Osteocyte (in vitro differentiated cells): ENCODE measurements at places on chromosomes 11 and 22. TPM values are rescaled to one million over a fixed set of nuclear protein-coding genes. Genes with fewer than 3 reads are reported as not detected.

The OR52N4 gene
- total RNA-seq, result not detected in 2 replicates

The KRTAP5-7 gene
- total RNA-seq, result not detected in 2 replicates

- no peak for DNase-seq
Measured at GRCh38 chr22:17477391-17477833, 85.9 kb upstream of the SLC25A18 start.

DNA sequence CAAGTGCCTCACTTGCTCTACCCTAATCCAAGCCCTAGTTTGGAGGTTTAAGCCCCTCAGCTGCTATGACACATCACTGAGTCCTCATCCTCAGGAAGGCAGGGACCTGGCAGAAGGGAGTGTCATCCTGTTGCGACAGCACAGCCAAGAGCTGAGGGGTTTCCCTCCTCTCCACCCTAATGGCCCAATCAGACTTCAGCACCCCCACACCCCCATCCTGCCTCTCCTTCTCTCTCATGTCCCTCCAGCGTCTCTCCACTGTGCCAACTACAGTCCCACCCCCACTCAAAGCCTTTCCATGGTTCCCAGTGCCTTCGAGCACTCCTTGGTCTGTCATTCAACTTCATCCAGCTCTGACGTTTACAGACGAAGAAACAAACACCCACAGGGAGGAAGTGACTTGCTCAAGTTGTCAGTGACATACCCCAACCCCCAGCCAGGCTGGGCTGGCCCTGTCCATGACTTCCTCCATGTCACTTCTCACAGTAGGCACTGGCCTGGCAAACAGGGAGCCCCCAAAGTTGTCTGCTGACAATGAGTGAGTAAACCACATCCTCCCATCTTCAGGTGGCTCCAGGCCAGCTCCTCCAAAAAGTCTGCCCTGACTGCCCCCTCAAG lies 15.6 kb downstream of the ARAP1 start:
- no peak for DNase-seq

DNA sequence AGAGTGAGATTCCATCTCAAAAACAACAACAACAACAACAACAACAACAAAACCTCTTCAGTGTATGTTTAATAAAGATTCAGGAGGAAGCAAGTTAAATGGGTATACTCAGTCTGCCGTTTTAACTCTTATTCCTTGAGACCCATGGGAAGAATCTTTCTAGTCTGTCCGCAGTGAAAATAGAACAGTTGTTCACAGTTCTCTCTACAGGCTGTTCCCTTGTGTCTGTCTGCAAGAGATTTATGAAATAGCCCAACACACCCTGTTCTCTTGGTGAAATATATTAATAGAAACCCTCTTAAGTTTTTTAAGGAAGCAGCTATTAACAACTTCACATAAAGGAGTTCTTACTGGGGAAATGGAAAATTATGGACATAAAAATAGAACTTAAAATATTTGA lies 682.2 kb upstream of the RAG2 start:
- DNase-seq, result no peak

GRCh38 chr22:34588871-34589545 lies 476.9 kb upstream of the ISX start:
- no peak for DNase-seq

GRCh38 chr11:15484398-15484797 lies 369.7 kb downstream of the INSC start:
- no peak for DNase-seq

DNA sequence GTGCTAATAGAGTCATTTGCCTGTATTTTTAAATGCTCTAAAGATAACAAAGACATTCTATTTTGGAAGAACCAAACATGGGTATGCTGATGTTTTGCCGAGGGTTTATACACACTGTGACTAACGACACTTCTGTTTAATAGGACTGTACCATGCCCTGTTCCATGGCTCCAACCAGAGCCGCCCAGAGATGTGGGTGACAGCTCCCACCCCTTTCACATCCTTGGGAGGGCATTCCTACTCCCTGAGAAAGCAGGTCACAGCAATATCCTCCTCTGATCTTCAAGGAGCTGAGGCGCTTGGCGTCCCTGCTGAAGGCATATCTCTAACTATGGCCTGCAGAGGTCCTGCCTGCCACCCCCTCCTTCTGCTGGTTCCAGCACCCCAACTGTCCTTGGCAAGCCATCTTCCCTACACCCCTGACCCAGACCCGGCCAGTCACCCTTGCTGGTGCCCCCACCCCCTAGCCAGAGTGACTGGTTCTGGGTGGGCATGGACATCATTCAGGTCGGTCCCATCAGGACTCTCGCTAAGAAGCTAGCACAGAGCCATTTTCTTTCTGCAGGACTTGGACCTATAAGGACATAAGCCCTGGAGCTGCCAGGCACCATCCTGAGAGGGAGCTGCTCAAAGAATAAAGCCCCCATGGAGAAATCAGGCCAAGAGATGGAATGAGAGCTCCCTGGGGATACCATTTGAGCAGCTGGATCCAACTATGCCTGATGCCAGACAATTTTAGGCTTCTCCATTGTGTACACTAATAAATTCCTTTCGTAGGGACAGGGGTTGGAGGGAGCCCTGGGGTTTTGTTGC lies 381.3 kb downstream of the CTTN start:
- no peak for DNase-seq

The OR8G1 gene
- total RNA-seq, result not detected in 2 replicates

The MYRF gene
- 0.43 and 0.47 TPM in 2 replicates for total RNA-seq

GRCh38 chr11:56048480-56048879 lies 21.0 kb downstream of the OR5AS1 start:
- DNase-seq, result no peak

DNA sequence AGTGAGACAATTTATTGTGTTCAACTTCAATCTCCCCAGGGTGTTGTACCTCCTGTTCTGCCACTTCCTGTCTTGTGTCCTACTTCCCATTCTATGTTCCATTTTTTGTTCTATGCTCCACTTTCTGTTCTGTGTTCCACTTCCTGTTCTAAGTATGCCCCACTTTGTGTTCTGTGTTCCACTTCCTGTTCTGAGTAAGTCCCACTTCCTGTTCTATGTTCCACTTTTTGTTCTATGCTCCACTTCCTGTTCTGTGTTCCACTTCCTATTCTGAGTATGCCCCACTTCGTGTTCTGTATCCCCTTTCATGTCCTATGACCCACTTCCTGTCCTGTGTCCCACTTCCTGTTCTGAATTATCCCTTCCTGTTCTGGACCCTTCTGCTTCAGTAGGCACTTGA lies 732.7 kb downstream of the TBC1D22A start:
- no peak for DNase-seq

- DNase-seq, result peak; percentile 88
Measured at GRCh38 chr22:17120281-17120680, 879 bp downstream of the TMEM121B start.

The DCHS1 gene
- 63.0 and 63.3 TPM in 2 replicates for total RNA-seq

The IL18 gene
- total RNA-seq, result 0.59 and 0.68 TPM in 2 replicates

DNA sequence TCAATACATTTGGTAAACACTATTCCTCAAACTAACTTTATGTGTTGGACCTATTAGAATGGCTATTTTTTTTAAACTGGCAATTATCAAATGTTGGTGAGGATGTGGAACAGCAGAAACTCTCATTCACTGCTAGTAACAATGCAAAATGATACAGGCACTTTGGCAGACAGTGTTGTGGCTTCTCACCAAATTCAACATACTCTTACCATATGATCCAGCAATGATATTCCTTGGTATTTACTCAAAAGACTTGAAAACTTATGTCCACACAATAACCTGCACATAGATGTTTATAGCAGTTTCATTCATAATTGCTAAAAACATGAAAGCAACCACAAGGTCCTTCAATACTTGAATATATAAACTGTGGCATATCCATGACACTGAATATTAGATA lies 112.5 kb upstream of the TP53AIP1 start:
- DNase-seq, result no peak

The LGALS1 gene
- 1,199 and 1,246 TPM in 2 replicates for total RNA-seq

GRCh38 chr11:130865774-130866114 lies 50.5 kb downstream of the SNX19 start:
- no peak for DNase-seq

The SLC22A6 gene
- not detected in 2 replicates for total RNA-seq

The OR52E8 gene
- total RNA-seq, result not detected in 2 replicates

DNA sequence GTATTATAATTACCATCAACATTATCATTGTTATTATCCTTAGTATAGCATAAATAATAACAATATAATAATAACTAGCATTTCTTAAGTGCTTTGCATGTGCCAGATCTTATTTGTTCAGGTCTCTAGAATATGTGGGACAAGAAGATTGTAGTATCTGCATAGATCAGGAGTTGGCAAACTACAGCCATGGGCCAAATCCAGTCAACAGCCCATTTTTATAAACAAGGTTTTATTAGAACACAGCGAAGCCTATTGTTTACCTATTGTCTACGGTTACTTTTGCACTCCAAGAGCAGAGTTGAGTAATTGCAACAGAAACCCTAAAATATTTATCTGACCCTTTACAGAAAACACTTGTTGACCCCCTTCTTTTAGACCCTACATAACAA lies 81.4 kb downstream of the SLC1A2 start:
- DNase-seq, result no peak

GRCh38 chr22:45493286-45493771 lies 9.4 kb upstream of the FBLN1 start:
- DNase-seq, result no peak

The SPDYC gene
- total RNA-seq, result not detected in 2 replicates

GRCh38 chr22:44547371-44547770 lies 49.3 kb upstream of the RTL6 start:
- DNase-seq, result no peak

DNA sequence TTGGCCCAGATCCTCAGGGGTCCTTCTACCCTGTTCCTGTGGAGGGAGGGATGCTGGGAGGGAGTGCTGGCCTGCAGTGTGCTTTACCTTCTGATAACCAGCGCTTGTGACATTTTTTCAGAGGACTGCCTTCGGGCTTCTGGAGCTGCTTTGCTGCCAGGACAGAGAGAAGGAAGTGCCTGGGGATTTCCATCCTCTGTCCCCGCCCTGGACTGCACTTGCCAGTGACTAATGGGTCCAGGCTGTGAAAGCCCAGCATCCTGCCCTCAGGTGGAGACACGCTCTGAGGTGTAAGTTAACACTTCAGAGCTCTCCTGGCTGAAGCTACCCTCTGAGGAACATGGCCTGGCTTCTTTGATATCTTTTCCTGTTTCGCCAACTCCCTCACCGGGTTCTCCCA lies 158.7 kb upstream of the SYT13 start:
- DNase-seq, result no peak

DNA sequence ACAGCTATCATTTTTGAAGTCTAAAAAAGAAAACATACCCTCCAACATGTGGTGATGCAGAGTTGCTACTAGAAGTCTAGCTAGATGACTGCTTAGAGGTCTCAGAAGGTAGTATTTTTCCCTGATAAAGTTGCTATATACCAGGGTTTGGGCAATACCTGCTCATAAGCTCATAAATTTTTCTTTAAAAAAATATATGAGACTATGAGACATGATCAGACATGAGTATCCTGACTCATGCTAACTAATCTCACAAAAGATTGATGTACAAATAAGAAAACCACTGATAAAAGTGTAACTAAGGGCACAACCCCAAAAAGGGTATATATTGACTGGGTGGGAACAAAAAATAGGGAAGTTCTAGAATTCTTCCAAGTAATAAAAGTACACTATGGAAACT lies 740.9 kb downstream of the METTL15 start:
- DNase-seq, result no peak

- DNase-seq, result no peak
Measured at GRCh38 chr11:98862169-98862568, 158.6 kb upstream of the CNTN5 start.

DNA sequence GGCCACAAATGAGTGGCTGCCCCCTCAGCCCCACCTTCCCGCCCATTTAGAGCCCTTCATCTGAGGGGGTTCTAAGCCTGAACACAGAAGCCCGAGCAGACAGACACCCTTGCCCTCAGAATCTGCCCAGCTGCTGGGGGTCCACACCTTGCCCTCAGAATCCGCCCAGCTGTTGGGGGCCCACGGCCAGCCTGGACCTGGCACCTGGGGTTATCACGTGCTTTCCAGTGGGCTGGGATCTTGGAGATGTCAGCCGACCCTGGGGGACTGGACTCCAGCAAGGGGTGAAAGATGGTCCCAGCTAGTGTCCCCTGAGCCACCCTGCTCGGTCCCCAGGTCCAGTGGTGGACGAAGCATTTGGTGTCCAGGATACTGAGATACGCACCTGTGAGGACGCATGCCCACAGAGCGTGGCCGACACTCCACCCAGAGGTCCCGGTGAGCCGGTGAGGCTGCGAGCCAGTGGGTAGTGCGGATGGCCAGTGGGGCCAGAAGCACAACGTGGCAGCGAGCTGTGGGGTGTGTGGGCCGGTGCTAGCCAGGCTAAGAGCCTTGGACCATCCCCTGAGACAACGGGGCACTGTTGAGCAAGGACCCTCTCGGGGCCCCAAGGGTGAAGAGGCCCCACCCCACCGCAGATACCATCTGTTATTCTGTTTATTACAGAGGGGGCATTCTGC lies 3.1 kb upstream of the CTSD start:
- DNase-seq, result no peak

- no peak for DNase-seq
Measured at GRCh38 chr11:84922212-84922805, 704.8 kb downstream of the DLG2 start.

The TMEM191B gene
- total RNA-seq, result 0.70 TPM in 1 of 2 replicates, not detected in the other

- no peak for DNase-seq
Measured at GRCh38 chr22:31872209-31872608, 72.1 kb upstream of the YWHAH start.

GRCh38 chr11:2789331-2789730 lies 89.5 kb upstream of the KCNQ1OT1 start:
- peak; percentile 57 for DNase-seq

DNA sequence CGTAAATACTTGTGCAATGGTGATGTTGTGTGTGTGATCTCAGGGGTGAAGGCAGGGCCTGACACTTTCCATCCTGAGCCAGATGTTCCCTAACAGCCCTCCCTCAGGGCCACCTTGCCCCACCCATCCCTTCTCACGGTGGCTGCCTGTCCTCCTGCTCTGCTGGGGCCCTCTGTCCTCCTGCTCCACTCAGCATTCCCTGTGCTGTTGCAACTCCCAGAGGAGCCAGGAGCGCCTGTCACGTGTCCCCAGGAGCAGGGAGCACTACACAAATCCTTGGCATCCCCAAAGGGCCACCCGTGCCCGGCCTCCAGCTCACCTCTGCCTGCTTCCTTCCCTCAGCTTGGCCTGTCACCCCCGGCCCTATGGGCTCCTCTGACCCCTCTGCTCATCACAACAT lies 10.2 kb upstream of the CSNK1E start:
- no peak for DNase-seq

DNA sequence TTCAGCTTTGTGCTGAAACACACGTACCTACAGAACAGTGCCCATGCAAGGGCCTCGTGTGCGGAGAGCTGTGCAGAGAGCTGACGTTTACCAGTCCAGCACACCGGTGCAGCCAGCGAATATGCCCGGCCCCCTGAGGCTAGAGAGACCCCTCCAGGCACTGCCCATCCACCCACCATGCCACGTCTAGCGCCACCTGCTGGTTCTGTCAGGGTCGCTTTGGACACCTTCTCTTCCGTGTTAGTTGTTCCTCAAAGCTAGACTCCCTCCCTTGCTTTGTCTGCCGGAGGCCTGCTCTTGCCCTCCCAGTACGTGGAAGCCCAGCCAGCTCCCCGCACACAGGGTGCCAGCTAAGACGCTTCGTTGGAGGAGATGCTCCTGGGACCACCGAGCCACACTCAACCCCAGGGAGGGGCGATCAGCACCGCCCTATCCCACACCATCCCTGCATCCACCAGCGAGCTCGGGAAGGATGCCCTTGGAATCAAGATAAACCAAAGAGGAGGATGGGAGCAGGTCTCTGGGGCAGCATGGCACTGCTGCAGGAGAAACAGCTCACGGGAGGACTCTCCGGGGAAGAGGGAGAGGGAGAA lies 43.4 kb downstream of the CPT1A start:
- DNase-seq, result no peak

The FGF19 gene
- 0.13 TPM in 1 of 2 replicates, not detected in the other for total RNA-seq
